ENCODE measurements at places on chromosomes 2 and 18.
A peak's percentile ranks its signal among the peaks of the same experiment; 100 is the strongest.

GRCh38 chr2:128384956-128385355 lies 66.3 kb upstream of the HS6ST1 start:
- no peak for DNase-seq

DNA sequence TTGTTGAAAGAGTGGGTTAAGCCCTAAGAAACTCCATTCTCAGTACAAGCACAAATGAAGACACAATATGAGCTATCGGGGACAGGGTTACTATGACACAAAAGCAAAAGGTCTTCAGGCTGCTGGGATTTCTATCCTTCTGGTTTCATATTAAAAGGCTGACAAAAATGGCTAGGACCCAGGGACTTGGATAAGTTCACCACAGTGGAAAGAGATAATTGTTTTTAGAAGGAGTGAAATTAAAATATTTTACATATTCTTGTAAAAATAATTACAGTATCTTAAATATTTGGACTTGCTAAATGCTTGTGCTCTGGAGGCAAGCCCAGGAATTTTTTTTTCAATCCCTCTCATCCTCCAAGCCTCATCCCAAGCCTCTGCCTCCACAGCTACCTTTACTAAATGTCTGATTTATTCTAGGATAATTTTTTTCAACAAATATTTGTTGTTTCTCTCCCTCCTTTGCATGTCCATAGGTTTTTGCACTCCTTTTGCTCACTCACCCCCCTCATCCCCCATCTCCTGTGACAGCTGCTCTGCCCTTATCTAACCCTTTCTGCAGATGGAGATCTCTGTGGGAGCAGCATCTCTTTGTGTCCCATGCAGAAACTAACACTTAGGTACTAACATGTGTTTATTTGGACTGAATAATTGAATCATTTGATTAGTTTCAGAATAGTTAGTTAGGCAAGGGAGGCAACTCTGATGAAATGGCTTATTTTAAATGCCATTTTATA lies 47.8 kb upstream of the NABP1 start:
- no peak for DNase-seq

DNA sequence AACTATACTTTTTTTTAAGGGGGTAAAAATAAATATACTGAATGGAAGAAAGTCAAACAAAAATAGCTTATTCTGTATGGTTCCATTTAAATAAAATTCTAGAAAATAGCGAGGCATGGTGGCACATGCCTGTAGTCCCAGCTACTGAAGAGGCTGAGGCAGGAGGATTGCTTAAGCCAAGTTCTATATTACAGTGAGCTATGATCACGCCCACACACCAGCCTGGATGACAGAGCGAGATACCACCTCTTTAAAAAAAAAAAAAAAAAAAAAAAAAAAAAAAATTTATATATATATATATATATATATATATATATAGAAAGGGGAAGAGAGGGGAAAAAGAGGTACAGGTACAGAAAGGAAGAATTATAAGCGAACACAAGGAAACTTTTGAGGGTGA lies 77.7 kb downstream of the MEMO1 start:
- DNase-seq: no peak

DNA sequence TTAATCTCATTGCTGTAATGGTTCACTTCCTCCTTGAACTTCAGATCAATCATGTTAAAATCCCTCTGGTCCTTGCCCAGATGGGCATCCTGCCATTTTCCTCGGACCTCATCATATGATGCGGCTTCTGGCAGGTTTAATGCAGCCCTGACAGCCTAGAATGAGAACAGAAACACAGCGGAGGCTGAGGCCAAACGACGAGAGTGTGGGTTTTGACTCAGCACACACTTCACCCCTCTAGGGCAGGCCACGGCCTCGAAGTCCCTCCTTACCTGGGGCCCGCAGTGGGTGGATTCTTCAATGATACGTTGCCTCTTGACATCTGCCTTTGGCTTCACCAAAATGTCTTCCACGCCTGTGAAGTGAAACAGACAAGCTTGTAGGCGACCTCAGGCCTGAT lies 56.8 kb downstream of the POLR1A start:
- DNase-seq: no peak

DNA sequence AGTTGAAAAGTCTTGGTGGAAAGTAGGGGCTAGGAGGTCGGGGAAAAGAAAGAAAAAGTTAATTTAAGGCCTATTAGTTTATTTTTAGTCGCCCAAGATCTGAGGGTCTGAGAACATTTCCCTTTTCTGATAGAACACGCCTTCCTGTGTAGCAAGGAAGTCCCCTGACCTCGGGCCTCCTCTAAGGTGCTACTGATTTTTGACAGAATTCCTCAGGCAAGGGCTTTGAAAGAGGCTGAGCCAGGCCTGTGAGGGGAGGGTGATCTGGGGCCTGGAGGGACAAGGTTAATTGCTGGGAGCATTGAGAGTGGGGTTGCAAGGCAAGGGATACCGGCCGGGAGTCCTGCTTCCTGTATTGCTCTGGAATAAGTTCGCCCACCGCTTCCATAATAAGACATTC lies 131.4 kb upstream of the MYCN start:
- no peak for DNase-seq

GRCh38 chr2:158782616-158783015 lies 12.5 kb upstream of the DAPL1 start:
- no peak for DNase-seq

- no peak for DNase-seq
Observed at GRCh38 chr2:26442301-26442700, 35.6 kb downstream of the OTOF start.

- DNase-seq: no peak
Observed at GRCh38 chr2:170190172-170190571, 12.2 kb downstream of the MYO3B start.

GRCh38 chr2:162435676-162436075 lies 91.7 kb downstream of the GCA start:
- DNase-seq: no peak

DNA sequence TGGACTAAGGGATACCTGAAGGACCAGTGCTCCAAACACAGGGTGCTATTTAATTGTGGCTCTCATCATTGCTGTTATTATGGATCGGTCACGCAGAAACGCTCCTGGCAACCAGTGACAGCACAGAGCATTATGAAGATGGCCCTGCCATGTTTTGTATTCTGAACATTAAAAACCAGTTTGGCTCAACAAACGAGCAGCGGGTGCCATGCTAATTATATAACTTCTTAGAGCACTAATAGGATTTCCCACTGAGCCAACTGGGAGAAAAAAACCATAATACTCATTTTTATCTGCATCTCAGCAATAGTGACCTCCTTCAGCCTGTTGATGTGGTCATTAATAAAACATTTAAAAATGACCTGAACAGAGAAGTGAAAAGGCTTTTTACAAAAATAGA lies 212.8 kb downstream of the STK39 start:
- peak; percentile 35 for DNase-seq

DNA sequence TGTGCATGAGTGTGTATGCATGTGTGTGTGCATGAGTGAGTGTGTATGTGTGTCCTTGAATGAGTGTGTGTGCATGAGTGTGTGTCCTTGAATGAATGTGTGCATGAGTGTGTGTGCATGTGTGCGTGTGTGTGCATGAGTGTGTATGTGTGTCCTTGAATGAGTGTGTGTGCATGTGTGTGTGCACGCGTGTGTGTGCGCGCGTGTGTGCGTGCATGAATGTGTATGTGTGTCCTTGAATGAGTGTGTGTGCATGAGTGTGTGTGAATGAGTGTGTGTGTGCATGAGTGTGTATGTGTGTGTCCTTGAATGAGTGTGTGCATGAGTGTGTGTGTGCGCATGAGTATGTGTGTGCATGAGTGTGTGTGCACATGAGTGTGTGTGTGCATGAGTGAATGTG lies 271.9 kb downstream of the RNF144A start:
- no peak for DNase-seq

- peak; percentile 23 for DNase-seq
Observed at GRCh38 chr2:58720770-58721697, 479.9 kb upstream of the FANCL start.

GRCh38 chr2:111119822-111120252 lies 877 bp upstream of the BCL2L11 start:
- DNase-seq: no peak

DNA sequence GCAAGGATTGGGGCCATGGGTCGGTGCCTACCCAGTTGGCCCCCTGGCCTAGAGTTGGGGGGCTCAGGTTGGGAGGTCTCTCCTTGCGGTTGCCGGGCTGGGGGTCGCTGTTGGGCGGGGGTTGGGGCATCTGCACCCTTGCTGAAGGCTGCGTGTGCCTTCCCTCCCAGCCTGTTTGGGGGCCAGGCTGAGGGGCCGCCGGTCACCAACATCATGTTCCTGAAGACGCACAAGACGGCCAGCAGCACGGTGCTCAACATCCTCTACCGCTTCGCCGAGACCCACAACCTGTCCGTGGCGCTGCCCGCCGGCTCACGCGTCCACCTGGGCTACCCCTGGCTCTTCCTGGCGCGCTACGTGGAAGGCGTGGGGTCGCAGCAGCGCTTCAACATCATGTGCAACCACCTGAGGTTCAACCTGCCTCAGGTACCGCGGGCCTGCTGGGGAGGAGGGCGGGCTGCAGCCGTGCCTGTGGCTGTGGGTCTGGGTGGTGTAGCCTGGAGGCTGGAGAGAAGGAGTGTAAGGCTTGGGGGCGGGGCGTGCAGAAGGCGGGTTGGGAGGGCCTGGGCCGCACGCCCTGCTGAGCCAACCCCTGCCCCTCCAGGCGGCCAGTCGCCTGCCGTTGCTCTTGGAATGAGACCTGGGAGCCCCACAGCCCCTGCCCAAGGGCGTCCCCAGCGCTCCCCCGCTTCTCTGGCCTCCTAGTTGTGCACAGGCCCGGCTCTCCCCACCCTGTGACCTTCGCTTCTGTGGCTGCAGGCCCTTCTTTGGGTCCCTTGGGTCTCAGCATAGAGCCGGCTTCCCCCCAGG lies 7.2 kb upstream of the NEU4 start:
- no peak for DNase-seq

DNA sequence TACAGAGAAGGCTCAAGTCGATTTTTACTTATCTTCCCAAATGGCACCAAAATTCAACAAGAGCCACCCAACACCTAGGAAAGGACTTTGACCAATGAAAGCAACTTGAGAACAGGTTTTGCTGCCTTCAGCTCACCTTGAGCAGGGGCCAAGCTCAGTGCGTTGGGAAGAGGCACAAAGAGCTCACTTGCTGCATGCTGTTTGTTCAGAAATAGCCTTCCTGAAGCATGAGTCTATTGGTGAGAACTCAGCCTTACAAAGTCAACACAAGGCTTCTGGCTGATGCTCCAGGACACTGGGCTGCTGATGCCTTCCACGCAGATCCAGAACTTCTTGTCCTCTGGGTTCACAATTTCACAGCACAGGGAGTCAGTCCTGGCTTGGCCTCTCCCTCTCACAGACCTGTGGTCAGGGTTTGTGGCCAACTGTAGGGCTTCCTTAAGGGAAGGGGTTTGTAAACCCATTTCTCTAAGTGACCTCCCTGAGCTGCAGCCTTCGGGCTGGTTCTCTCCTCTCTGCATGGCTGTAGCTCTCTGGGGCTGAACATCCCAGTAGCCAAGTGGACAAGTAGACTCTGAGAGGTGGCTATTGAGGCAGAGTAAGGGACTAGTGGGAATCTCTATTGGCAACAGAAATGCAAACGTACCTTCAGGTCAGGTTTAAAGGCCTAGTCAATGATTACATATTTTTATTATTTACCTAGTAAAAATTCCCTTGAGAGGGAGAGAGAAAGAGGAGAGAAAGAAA lies 124.7 kb upstream of the GATA6 start:
- DNase-seq: no peak

DNA sequence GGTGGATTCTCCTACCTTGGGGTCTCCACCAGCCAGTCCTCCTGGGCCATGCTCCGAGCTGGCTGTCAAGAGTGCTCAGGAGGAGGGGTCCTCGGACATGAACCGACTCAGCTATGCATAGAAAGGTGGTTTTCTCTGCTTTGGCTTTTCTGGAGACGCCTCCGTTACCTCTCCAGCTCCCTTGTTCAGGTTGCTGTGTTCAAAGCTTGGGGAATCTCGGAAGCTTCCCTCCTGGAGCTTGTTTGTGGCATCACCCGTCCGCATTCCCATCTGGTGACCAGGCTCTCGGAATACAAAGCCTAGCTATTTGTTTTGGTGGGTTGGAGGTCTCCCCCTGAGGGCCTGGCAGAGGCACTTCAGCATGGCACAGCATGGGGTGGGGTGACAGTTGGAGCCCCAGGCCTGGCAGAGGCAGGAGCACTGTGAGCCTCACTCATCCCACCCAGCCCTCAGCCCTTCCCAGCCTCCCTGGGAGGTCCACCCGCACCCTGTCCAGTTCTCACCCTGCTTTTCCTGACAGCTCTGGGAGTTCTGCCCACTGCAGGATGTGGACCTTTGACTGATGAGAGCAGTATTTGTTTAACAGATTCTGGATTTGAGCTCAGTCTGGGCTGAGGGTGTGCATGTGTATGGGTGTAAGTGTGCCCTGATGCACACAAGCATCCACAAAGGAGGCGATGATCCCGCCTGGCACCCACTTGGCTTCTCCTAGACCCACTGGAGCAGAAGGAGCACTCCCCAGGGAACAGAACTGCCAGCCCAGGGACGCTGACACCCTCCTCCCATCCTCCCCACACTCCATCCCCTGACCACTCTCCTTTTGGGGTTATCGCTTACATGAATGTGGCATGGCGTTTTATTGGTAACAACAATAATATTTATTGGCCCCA lies 107.3 kb upstream of the HS6ST1 start:
- DNase-seq: no peak

GRCh38 chr2:203782262-203782976 lies 76.0 kb downstream of the CD28 start:
- peak; percentile 47 for DNase-seq

DNA sequence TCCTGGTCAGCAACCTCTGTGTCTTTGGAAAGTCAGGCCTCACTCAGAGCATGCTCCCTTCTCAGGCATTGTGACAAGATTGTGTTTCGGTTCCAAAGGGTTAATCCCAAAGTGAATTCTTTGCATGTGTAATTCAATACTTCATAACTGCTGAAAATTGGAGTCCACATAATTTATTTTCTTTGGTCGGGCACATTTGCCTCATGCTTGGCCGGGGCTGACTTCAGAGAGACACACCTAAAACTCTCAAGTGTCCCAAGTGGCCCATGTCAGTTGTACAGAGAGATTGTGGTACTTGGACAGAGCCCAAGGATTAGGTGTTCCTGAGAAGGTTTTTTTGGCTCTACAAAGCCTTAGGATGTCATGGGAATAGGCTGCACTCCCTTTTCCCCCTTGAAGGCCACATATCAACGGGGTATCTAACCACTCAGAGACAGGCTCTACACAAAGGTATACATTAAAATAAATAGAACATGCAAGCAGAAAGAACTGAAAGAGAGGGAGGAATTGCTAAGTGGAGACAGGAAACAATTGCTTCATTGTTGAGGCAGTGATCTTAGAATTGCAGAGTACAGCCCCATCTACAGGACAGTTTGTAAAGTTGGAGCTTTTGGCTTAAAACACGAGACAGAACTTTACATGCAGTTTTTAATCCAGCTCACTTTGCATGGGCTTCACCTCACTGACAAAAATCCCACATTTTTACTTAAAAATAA lies 1232.3 kb upstream of the ZEB2 start:
- DNase-seq: peak; percentile 42

DNA sequence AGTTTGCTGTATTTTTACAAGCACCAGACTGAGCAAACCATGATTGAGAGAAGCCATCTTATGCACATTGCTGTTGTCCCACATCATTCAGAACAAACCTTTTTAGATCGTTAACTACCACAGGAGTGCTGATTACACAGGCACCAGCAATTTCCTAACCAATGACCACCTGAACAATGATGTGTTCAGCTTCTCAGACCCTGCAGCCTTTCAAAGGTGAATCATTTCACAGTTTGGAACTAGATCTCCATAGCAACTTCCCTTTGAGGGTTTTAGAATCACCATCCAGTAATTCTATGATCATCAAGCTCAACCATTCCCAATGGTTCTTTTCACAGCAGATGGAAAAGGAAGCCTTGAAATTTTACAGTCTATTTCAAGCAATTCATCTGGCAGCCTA lies 71.4 kb downstream of the OLA1 start:
- peak; percentile 41 for DNase-seq

- no peak for DNase-seq
Observed at GRCh38 chr2:233410196-233410760, 56.0 kb downstream of the DGKD start.
